CD4-positive, CD25-positive, alpha-beta regulatory T cell (primary cell): ENCODE measurements at places on chromosomes 11 and 22. TPM values are rescaled to one million over a fixed set of nuclear protein-coding genes. Genes with fewer than 3 reads are reported as not detected.

- no peaks in the 10 kb centered on the region for H3K36me3 ChIP-seq
- no peak overlapping the region for H3K4me3 ChIP-seq
- H3K27me3 ChIP-seq, result no peaks in the 10 kb centered on the region
- peak overlapping the region; percentile 67 for H3K27ac ChIP-seq
- H3K4me1 ChIP-seq, result peaks cover 42% of the 10 kb centered on the region
- no peak for DNase-seq
Measured at GRCh38 chr11:117822074-117823033, 2.2 kb downstream of the FXYD2 start.

The RGL4 gene
- 22.1 TPM for total RNA-seq

The ART1 gene
- not detected for total RNA-seq

DNA sequence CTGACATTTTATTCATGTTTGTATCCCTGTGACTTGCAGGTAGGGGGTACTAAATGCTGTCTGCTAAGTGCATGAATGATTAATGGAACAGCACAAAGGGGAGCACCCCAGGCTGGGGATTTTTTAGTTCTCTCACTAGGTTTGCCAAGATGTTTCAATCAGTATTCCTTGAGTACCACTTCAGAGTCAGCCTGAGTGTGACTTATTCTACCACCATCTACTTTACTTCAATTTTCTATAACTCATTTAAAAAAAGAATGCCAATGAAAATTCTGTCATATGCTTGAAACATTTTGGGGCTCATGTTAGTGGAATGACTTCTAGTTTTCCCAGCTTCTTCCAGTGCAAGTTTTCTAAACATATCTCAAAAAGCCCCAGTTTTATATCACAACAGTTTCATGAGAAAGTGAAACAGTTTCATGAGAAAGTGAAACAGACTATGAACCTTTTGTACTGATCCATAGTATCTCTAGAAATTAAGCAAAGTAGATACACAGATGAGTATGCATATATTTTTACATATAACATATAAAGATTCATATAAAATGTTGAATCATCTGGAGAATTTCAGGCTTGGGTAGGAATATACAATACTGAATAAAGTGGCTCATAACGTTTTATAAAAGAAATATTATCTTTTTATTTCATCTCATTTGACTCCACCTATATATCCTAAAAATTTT lies 252.4 kb downstream of the GRM5 start:
- no peak overlapping the region for H3K27ac ChIP-seq
- no peaks in the 10 kb centered on the region for H3K36me3 ChIP-seq
- no peak overlapping the region for H3K4me3 ChIP-seq
- H3K4me1 ChIP-seq, result no peaks in the 10 kb centered on the region

DNA sequence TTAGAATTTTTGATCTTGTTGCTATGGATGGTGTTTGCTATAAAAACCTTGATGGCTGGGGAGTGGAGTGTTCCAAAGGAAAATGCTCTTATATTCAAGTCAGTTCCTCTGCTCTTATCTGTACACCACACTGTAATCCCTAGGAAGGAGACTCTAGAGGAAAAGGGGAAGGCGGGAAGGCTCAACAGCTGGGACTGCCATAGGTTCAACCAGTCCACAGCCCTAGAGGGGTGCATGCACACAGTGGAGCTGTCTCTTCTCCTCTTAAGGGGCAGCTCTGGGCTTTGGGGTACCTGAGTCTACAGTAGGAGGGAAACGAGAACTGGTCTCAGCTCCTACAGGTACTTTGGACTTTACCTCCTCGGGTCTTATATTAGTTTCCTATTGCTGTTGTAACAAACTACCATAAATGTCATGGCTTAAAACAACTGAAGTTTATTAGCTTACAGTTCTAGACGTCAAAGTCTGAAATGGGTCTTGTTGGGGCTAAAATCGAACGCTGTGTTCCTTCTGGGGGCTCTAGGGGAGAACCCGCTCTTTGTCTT lies 77.2 kb upstream of the ZBED5 start:
- no peak overlapping the region for H3K4me3 ChIP-seq
- no peaks in the 10 kb centered on the region for H3K36me3 ChIP-seq
- no peak for DNase-seq
- peaks cover 28% of the 10 kb centered on the region for H3K4me1 ChIP-seq
- no peak overlapping the region for H3K27ac ChIP-seq
